ENCODE measurements at places on chromosomes 4 and X. TPM values are rescaled to one million over a fixed set of nuclear protein-coding genes. Genes with fewer than 3 reads are reported as not detected.

GRCh38 chrX:139446832-139447231, 83.7 kb upstream of the F9 start:
- DNase-seq = no peak

- DNase-seq = no peak
Observed at GRCh38 chrX:20032201-20032600, 41.3 kb upstream of the BCLAF3 start.

DNA sequence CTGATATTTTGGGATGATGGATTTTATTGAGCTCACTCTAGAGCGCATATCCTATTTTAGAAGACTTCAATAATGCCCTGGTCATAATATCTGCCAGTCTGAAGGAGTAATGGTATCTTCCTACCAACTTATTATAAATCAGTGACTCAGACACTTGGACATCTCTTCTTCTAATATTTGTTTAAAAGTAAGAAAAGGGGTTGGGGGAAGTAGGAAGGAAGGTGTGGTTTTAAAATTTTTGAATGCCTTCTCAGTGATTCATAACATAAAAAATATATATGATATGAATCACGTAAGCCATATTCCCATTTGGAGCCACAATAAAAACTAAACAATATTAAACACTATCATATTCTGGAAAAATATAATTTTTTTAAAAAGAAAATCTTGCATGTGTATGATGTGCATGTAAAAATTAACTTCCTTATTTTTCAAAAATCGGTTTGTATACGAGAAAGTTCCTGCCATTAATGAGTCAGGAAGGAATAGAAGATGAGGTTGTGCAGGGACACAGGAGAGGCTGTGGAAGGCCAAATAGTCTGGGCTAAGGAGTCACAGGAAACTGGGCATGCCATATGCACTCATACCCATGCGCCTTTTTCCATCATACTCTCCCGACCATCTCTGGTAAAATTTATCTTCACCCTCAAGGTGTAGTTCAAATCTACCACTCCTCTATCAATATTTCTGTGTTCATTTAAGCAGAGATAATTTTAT, 286.5 kb downstream of the EPHA5 start:
- DNase-seq = peak; percentile 67

GRCh38 chr4:54743562-54743961, 85.8 kb downstream of the KIT start:
- no peak for DNase-seq

GRCh38 chrX:69255441-69256290, 90.4 kb upstream of the PJA1 start:
- DNase-seq = no peak

DNA sequence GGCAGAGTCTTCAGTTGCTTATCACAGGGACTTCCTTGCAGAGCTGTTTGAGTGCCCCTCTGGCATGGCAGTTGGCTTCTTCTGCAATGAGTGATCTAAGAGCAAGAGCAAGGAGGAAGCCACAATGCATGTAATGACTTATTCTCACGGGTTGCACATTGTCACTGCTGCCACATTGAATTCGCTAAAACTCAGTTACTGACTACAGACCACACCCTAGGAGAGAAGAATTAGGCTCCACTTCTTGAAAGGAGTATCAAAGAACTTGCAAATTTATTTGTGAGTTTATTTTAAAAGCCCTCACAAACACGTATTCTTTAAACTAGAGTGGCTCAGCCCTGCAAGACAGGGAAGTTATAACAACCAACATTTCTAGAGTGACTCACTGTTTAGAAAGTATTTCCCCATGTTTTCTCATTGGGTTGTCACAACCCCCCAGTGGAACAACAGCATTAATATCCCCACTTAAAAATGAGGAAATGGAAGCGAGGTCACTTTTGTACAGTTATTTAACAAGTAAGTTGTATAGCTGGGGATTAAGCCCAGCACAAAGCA, 32.4 kb upstream of the RBPJ start:
- peak; percentile 67 for DNase-seq

- no peak for DNase-seq
Observed at GRCh38 chrX:23436875-23437274, 102.2 kb downstream of the PTCHD1 start.

The GUCY1A1 gene
- not detected for total RNA-seq

The KLHL34 gene
- total RNA-seq = not detected

The PIGA gene
- 6.7 TPM for total RNA-seq

The PLK4 gene
- 47.5 TPM for total RNA-seq

Data from LHCN-M2 (cell line).